ENCODE measurements at places on chromosomes 5 and 9.

DNA sequence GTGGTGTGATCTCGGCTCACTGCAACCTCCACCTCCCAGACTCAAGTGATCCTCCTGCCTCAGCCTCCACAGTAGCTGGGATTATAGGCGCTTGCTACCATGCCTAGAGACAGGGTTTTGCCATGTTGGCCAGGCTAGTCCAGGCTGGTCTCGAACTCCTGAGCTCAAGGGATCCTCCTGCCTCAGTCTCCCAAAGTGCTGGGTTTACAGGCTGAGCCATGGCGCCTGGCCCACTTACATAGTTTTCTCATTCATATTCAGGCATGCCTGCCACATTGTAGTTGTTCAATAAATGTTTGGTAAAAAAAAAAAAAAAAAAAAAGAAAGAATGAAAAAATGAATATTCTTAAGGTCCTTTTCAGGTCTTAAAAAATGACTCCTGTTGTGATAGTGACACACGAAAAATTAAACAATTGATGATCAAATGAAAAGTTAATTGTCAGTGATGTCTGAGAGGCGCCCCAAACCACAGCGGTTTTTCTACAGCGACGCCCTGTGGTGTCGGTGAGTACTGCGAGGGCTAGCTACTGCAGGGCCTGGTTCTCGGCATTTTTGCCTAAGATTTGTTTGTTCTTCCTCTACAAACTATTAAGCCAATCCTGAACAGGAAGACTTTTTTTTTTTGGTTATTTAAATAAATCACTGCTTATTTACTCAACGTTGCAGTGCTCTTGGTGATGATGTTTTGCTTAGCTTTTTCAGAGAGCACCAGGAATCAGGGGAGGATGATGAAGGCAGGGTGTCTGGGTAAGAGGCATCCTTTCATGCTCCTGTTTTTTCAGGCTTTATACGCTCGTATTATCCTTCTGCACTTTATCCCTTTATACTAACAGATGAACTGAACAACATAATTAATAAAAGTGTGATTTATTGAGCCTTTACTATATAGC is 67.0 kb upstream of the DPYSL3 start:
- DNase-seq: no peak

DNA sequence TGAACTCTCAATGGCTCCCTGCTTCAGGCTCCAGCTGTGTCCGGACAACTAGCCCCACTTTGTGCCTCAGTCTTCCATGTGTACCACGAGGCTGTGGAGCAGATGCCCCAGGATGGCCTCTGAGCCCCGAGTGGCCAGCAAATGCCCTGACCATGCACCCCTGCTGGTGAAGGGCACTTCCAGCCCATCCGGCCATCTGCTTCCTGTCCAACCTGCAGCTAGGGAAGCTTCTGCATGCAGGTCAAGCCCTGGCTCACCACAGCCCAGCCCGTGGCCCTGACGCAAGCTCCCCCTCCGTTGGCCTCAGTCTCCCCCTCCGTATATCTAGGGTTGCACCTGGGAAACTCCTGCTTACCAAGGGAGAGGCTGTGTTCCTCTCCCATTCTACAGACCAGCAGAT is 4.8 kb downstream of the NINJ1 start:
- no peak for DNase-seq

DNA sequence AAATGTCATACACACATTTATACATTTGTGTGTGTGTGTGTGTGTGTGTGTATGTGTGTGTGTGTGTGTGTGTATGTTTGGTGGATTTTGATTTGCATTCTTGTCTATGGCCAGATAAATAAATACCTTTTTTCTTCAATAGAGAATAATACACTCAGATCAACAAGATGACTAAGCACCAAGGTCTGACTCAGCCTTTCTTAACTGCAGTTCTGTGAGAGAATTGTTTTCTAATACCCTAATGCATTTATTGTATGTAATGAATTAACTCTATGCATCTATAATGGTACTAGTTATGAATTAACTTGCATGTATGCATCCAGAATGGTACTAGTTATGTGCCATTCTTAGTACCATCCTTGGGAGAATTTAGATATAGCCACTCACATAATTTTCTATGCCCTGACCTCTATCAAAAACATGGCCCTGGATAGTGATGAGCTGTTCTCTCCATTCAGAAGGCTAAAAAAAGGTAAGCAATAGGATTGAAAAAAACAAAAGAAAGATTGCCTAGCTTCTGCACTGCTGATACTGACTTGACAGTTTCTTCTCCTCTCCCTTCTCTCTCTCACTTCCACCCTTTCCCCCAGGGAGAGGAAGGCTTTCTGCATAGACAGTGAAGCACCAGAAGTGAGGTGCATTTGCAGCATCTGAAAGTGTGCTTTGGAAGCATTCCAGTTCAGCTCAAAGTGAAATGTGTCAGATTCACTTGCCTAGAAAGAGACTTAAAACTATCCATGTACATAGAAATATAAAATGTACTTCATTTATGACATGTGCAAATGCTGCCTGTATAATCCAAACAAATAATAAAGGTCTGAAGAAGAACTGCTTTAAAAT is 55.1 kb upstream of the CCDC112 start:
- DNase-seq: no peak

- DNase-seq: no peak
Observed at GRCh38 chr9:100317706-100318105, 35.0 kb downstream of the TEX10 start.

- no peak for DNase-seq
Observed at GRCh38 chr9:128917151-128917849, 3.5 kb upstream of the PHYHD1 start.

Data from effector memory CD4-positive, alpha-beta T cell (primary cell).